ENCODE measurements at places on chromosomes 1 and 21.

GRCh38 chr1:212718499-212718898 lies 18.9 kb upstream of the BATF3 start:
- DNase-seq: no peak

DNA sequence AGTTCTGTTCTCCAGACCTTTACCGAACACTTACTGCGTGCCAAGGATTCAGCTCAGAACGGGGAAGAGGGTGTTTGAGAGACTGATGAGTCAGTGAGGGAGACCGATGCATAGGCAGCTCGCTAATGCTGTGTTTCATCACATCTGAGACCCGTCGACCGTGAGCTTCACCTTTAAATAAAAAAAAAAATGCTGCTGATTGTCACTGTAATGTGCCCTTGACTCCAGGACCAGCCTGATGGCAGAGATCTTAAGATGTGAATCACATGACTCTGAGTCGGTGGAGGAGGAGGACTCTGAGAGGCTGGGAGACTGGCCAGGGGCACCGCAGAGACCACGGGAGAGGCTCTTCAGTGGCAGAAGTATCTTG lies 28.8 kb downstream of the SPSB1 start:
- DNase-seq: no peak

DNA sequence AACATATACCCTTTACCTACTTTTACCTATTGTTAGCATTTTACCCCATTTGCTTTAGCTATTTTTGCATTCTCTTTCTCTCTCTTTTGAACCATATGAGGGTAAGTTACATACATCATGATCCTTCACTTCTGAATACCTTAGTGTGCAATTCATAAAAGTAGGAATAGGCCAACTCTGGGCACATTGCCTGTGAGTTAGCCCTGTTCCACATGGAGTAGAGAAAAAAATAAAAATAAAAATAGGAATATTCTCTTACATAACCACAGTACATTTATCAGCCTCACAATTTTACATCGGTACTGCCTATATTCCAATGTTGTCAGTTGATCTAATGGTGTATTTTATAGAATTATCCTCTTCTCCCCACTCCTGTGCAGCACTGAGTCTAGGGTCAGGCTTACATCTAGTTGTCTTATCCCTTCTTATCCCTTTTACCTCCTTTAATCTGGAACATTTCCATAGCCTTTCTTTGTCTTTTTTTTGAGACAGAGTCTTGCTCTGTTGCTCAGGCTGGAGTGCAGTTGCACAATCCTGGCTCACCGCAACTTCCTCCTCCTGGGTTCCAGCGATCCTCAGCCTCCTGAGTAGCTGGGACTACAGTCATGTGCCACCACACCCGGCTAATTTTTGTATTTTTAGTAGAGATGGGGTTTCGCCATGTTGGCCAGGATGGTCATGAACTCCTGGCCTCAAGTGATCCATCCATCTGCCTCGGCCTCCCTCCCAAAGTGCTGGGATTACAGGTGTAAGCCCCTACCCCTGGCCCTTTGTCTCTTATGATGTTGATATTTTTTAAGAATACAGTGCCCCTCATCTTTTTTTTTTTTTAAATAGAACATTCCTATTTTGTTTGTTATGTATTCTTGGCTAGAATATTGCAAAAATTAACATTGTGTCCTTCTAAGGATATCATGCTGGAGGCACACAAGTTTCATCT lies 11.1 kb upstream of the SLC30A1 start:
- DNase-seq: no peak

- no peak for DNase-seq
Observed at GRCh38 chr1:99176753-99177152, 87.5 kb upstream of the PLPPR4 start.

- DNase-seq: no peak
Observed at GRCh38 chr1:171355727-171356126, 41.7 kb downstream of the FMO4 start.

DNA sequence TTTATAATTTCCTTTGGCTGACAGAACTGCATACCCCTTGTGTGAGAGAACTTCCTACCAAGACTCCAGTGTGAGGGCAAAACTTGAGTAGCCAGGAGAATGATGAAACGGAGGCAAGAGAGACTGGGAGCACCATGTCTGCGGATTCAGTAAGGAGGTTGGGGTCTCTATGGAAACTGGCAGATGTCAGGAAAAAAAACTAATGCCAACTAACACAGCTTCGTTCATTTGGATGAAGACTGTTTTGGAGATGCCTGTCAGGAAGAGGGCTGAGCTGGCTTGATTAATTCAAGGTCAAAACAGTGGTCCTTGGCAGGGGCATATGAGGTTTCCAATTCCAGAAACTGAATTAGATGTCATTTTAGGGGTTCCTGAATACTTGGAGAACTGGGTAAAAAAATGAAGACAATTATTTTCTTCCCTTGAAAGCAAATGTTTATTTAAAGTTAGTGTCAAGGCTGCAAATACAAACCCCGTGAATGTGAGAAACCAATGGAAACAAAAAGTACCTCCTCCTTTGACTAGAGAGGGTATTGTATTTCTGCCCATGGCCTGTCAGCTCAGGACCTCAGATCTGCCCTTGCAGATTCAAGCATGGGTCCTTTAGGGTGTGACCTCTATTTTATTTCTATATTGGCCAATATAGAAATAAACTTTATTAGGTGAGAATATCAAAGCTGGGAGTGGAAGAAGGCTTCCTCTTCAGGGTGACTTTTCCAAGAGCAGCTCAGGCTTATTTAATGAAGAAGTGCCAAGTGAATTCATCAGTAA lies 110.5 kb downstream of the MAST2 start:
- DNase-seq: no peak

DNA sequence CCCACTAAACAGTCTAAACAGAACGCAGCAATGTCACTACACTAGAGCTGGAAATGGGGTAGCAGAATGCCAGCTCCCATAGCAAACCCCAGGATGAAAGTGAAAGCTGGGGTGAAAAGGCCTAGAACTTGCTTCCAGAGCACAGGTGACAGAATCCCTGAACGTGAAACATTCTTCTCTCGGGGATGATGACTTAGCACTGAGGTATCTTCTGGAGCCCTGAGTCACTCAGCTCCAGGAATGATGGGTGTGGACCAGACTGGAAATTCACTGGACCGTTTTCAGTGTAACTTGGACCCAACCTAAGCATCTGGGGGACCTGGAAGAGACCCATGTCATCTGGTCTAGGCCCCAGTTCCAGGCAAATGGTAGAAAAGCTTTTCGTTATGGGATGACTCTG lies 108.9 kb downstream of the CDC7 start:
- no peak for DNase-seq

DNA sequence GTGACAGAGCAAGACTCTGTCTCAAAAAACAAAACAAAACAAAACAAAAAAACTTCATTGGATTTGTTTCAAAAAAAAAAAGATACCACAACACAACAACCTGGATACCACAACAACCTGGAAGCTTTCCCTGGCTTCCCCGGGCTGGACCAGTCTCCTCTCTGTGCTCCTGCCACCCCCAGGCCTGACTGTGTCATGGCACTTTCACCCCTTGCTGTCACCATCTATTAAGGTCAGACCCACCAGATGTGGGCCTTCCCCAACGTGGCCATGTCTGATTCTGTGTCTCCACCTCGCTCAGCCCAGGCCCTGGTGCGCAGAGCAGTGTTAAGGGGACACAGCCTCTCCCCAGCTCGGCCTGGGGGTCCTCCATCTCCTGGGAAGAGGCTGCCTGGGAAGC lies 28.3 kb upstream of the ACOT11 start:
- no peak for DNase-seq

GRCh38 chr1:229363723-229364122 lies 20.9 kb upstream of the CCSAP start:
- no peak for DNase-seq

DNA sequence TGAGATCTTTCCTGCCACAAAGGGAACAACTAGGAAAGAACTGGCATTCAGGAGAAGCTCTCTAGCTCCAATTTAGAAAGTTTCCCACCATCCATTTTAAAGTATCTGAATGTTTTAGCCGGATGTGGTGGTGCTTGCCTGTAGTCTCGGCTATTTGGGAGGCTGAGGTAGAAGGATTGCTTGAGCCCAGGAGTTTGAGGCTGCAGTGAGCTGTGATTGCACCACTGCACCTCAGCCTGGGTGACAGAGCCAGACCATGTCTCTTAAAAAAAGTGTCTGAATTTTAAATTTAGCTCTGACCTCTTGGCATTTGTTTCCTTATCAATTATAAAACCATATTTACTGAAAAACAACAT lies 67.2 kb downstream of the RPAP2 start:
- DNase-seq: no peak

- no peak for DNase-seq
Observed at GRCh38 chr1:9400425-9401079, 107.9 kb downstream of the SPSB1 start.

- DNase-seq: no peak
Observed at GRCh38 chr1:30598571-30599114, 124.7 kb downstream of the MATN1 start.

DNA sequence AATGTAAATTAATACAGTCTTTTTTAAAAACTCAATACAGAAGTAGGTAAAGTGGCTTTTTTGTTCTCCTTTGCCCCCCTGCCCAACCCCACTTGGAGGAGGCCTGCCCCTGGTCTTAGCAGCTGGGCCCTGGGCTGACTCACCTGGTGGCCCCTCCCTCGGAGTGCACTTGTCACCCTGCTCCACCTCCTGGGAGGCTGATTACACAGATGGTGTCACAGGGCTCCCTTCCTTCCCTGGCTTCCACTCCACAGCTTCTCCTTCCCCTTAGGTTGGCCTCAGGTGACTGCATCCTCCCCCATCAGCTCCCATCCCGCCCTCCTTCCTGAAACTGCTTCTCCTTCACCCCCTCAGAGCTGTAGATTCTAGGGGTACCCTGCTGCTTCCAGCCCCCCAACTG lies 11.7 kb upstream of the CAPN9 start:
- no peak for DNase-seq

DNA sequence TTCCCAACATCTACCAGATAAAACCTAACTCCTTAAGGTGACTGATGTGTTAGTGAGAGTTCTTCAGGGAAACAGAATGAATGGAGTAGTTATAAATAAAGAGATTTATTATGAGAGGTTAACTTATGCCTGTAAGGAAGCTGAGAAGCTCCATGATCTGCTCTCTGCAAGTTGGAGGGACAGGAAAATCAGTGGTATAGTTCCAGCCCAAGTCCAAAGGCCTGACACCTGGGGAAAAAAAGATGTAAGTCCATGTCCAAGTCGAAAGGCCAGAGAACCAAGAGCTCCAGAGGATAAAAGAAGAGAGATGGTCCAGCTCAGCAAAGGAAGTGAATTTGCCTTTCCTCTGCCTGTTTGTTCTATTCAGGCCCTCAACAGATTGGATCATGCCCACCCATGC lies 27.1 kb downstream of the KRTAP24-1 start:
- no peak for DNase-seq

GRCh38 chr1:228963795-228964177 lies 228.5 kb downstream of the RHOU start:
- no peak for DNase-seq

DNA sequence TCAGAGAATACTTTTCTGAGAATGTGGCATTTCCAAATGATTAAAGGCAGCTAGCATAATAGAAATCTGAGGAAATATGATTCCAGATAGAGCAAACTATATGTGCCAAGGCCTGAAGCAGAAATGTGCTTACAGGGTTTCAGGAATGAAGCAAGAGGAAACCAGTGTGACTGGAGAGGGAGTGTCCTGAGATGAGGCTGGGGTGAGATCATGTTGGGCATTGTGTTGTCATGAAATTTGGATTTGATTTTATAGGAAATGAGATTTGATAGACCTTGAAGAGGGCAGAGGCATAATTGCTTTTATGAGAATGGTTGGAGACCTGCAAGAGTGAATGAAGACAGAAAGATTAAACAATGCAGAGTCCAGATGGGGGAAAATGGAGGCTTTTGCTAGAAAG lies 338.1 kb upstream of the SNX7 start:
- DNase-seq: no peak

DNA sequence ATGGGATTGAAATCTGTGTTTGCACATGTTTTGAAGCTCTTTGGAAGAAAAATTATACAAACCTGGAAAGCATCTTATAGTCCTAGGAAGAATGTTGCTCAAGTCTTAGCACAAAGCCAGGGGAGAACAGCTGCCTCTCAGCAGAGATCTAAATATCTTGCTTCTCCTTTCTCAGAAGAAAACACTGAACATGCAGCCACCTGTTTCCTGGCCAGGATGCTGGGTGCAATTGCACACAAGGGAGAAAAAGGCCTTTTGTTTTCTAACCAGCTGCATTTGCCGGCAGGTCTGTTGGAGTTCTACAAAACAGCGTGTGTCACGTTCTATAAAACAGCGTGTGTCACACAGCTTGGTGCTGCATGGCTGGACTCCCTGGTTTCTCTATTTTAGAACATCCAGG lies 259.6 kb upstream of the PLD5 start:
- DNase-seq: no peak

DNA sequence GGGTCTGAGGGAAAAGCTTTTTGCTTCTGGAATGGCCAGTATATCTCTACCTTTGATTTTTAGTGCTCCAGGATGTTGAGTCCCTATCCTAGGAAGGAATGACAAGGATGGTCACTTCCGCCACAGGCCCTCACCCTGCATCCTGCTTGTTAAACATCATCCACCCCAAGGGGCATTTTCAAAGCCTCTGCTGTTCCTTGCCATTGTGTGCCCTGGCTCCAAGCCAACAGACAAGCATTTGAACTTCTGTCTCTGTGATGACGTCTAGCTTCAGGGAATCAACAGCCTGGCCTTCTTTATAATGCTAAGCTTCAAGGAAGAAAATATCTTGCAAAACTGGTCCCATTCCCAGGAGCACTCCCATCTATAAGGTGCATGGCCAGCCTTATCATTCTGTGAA lies 12.3 kb upstream of the JAM2 start:
- DNase-seq: no peak

DNA sequence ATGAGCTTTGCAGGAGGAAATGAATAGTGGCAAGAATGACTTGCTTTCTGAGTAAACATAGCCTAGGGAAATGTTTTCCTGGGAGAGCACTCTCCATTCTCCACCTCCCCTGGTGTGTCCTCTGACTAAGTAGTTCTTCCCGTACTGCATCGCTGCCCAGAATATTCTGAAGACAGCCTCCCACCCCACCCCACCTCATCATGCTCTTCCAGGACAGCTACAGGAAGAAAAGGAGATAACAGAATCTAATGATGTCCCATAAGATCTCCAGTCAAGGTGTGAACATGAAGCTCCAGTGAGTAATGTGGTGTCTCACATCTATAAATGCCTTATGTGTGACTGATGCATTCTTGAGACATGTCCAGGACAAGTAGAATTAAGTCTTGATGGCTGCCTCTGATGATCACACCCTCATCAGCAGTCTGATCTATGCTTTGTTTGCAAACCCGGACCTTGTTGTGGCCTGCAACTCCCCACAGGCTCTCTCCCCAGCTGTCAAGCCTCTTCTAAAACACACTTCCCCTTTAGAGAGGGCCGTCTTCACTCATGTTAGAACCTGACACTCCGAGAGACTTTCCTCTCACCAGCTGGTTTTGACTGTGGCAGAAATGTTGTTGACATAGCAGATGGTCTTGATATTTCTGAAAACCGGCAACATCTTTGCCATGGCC lies 183.0 kb downstream of the CYYR1 start:
- peak; percentile 51 for DNase-seq

DNA sequence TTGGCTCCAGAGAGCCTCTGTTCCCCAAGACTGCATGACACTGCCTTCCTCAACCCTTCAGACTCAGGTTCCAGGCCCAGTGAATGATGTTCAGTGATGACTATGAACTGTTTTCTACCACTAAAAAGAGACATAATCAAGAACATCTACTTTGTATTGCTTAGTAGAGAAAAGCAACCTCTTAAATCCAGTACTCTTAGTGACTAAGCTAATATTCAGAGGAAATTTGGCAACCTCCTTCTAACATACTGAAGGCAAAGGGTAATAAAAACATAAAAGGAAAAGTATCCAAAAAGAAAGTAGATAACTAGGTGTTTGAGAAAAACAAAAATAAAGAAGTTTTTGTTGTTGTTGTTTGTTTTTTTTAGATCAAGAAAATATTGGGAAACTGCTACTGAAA lies 153.3 kb upstream of the RUNX1 start:
- DNase-seq: no peak

GRCh38 chr21:17819877-17820229 lies 697 bp upstream of the C21orf91 start:
- DNase-seq: no peak
